Stimulated activated CD4-positive, alpha-beta T cell treated with anti-CD3 and anti-CD28 coated beads, Interleukin-4, amount 100 ng/mL, for 1 hour (primary cell): ENCODE measurements at places on chromosomes 1 and 21.

GRCh38 chr1:81225789-81226602, 574.7 kb upstream of the ADGRL2 start:
- no peak for DNase-seq

GRCh38 chr1:17849216-17849615, 94.1 kb downstream of the ACTL8 start:
- no peak for DNase-seq

GRCh38 chr1:230708631-230709580, 5.0 kb downstream of the AGT start:
- DNase-seq, result no peak

DNA sequence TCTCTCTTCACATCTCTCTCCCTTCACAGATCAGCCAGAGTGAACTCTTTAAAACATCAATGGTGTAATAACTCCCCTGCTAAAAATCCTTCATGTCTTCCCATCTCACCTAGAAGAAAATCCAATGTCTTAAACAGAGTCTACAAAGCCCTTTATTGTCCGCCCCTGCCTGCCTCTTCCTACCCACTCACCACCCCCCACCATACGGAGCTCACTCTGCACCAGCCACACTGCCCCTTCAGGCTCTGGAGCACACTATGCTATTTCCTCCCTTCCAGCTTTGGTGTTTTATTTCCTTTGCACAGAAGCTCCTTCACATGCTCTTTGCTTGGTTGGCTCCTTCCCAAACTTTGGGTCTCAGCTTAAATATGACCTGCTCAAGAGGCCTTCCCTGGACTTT, 10.2 kb downstream of the CAMK1G start:
- no peak for DNase-seq

DNA sequence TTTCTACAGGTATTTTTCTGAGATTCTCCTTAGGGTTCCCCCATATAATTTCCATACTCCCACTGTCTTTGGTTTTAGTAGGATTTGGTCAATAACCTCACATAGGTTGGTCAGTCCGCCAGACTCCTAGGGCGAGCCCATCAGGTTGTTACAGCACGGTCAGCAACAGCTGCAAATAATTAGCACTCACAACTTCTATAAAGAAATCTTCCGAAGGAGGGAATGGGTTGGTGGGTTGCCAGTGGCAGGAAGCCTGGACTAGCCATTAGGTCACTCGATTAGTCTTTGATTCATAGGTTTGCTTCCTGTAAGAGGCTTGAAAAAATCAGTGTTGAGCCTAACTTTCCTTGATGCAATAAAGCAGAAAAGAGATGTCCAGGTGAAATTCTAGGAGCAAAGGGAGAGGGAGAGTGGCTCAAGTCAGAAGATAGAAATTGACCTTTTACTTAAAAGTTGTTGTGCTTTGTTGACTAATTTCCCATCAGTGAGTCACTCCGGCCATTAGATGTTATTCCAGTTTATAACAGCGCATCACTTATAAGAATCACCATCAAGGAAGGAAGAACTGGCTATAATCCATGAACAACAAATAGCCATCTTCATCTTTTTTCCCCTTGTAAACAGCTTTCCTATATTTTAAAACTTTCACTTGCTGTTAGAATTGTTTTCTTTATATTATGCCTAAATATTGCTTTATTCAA, 88.3 kb downstream of the TPR start:
- DNase-seq, result no peak

GRCh38 chr1:159302095-159302494, at the start of gene FCER1A:
TSS of gene FCER1A (plus strand) at chr1:159302336. CDS start at chr1:159302365, 29 bp downstream.
- no peak for DNase-seq

GRCh38 chr1:184755226-184756065, 788 bp upstream of the EDEM3 start:
- peak; percentile 15 for DNase-seq

- no peak for DNase-seq
Observed at GRCh38 chr1:41362357-41362721, 1.1 kb downstream of the FOXO6 start.

- no peak for DNase-seq
Observed at GRCh38 chr1:58886611-58887010, 102.8 kb upstream of the JUN start.

DNA sequence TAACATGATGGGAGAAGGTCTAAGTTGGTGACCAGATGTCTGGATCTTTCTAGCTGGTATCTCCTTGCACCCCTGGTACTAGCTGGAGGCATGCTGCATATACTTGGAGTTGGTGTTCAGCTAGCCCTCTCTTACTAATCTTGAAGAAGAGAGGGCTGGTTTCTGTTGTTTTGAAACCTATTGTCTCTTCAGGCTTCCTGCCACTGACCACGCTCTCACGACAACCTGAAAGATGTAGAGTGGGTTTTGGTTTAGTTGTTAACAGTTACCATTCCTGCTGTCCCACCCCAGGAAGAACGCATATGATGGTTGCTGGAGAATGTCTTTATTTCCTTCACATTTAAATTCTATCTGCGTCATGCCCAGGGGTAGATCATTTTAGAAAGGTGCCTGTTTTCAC, 3.6 kb downstream of the MAN1C1 start:
- no peak for DNase-seq

DNA sequence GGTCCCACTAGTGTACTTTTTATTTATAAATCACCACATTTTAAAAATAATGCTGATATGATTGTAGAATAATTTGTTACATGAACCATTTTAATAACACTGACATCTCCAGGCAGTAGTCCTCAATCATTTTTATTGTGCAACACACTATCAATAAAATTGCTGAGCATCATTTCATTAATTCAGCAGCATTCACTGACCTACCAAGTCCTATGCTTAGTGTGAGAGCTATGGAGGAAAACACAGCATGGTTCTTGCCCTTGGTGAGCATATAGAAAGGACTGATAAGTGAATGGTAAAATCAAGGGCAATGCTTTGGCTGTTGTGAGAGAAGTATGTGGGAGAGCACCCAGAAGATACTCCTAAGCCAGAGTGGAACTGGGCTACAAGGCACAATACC, 119.7 kb downstream of the KCNT2 start:
- DNase-seq, result no peak

GRCh38 chr1:230781594-230781993, 34.4 kb downstream of the CAPN9 start:
- no peak for DNase-seq

- DNase-seq, result peak; percentile 4
Observed at GRCh38 chr1:28592321-28593071, 431 bp downstream of the RAB42 start.

GRCh38 chr21:45872902-45873301, 108.7 kb upstream of the COL6A1 start:
- no peak for DNase-seq

GRCh38 chr1:108627256-108627655, 33.6 kb downstream of the HENMT1 start:
- DNase-seq, result no peak

DNA sequence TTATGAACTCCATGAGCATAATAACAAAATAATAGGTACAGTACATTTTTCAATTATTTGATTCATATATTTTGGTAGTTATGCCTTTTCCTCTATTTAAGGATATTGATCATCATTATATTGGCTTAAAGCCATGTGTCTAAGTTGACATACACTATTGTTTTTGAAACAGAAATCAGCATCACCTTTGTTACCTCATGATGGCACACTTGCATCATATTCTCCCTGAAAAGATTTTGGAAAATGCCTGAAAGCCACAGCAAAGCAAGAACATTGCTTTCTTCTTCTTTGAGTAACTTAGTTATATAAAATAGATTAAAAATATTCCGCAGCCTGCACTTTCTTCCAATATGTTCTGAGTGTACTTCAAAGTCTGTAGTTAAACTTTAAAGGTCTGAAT, 33.3 kb downstream of the TMPRSS15 start:
- DNase-seq, result no peak

GRCh38 chr1:58443986-58444868, 102.3 kb downstream of the OMA1 start:
- no peak for DNase-seq

DNA sequence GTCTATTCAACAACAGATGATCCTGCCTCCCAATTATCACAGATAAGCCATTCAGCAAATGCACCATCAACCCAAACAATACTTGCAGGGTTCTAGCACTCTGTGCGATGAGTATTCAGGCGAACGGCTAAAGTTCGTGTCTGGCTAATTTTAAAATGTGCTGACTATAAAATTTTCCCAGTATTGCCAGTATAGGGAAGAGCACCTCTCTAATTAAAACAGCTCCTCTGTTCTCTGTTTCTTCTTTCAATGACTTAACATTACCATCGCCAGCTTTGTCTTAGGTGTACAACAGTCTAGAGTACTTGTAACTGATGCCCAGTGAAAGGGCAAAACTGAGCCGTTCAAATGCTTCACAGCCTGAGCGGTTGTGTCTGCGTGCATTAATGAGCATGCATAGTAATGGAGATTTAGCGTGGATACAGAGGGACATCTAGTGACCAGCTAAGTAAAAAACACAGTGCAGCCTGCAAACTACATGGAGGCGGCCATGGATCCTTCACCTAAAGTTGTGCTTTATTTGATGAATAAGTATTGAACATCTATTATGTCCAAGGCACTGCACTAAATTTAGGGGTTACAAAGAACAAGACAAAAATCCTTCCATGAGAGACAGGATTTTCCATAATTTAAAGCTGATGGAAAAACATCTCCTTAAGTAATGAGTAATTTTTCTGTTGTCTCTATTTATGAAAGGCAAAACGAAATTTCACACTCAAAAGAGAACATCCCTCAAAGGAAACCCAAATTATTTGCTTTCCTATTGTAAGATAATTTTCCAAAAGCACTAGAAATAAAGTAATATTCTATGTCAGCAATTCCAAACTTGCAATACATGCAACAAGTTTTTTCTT, 120.0 kb downstream of the SETD4 start:
- no peak for DNase-seq

GRCh38 chr1:54172614-54173599, 20.1 kb upstream of the CDCP2 start:
- DNase-seq, result no peak

GRCh38 chr1:93692983-93693591, 11.4 kb upstream of the BCAR3 start:
- DNase-seq, result peak; percentile 28

DNA sequence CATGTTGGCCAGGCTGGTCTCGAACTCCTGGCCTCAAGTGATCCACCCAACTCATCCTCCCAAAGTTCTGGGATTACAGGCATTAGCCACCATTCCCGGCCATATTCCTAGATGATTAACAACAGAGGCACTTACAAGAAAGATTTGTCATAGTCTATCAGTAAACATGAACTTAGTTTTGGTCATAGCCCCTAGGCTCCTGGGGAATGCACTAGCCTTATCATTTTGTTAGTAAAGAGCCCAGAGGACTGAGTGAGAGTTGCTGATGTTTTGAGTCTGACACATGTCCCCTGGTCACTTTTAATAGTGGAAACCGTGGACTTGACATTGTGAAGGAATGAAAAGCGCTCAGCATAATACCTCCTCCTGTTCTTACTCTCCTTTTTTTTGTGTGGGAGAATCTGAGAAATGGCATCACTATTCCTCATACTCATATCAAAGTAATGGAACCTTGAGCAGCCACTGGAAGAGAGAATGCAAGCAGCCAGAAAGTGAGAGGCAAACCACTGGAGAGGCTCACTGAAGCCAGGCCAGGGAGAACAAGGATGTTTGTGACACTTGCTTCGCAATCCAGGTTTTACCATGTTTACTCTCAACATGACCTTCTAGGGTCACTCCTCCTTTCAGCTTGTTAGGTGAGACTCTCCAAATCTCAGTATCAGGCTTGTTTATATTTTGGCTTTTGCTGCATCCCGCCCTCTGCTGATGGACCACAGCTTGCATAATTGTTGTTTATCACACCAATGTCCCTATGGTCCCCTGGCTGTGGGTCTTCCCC, 14.8 kb downstream of the ATP1B1 start:
- no peak for DNase-seq

DNA sequence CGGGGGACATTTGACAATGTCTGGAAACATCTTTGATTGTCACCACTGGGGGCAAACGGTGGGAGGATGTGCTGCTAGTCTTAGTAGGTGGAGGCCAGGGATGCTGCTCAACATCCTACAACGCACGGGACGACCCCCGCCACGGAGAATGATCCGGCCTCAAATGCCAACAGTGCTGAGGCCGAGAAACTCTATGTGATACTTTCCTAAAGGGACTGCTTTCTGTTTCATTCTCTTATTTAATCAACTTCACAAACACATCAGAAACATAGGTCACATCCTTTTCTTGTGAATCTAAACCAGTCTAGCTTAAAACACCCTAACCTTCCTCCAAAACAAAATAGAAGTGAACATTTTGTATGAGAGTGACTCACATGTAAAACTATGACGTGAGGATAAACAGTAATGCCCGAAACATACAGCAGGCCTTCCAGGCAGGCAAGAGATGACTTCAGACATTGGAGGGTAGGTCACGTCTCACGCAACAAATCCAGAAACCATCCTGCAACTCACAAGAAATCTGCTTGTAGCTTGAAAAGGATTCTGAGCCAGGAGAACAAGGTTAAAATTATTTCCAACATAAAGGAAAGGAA, 37.2 kb upstream of the ETS2 start:
- peak; percentile 70 for DNase-seq

GRCh38 chr1:13763222-13763621, 63.2 kb downstream of the PRDM2 start:
- no peak for DNase-seq

DNA sequence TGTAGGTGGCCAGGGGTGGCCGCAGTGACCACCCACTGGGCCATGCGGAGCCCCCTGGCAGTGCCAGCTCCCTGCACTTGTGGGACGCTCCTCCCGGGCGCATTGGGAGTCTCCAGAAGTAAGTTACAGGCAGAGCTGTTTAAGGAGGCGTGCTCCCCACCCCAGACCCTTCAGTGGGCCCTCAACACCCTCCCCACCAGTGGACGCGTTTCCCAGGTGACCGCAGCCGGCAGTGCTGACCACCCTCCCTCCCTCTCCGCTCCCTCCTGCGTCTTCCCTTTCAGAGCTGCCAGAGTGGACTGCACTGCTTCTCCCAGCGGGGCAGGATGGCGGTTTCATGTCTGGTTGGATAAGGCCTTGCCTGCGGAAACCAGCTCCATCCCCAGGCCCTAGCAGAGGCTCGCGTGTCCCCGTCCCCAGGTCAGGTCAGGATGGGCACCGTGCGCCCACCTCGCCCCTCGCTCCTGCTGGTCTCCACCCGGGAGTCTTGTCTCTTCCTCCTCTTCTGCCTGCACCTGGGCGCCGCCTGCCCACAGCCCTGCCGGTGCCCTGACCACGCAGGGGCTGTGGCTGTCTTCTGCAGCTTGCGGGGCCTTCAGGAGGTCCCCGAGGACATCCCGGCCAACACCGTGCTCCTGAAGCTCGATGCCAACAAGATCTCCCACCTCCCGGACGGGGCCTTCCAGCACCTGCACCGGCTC, 1.1 kb downstream of the LRRC3 start:
- DNase-seq, result no peak

GRCh38 chr1:107648071-107648470, 316.9 kb downstream of the VAV3 start:
- DNase-seq, result no peak
